GM10248 (cell line): ENCODE measurements at places on chromosomes 2 and 18.

DNA sequence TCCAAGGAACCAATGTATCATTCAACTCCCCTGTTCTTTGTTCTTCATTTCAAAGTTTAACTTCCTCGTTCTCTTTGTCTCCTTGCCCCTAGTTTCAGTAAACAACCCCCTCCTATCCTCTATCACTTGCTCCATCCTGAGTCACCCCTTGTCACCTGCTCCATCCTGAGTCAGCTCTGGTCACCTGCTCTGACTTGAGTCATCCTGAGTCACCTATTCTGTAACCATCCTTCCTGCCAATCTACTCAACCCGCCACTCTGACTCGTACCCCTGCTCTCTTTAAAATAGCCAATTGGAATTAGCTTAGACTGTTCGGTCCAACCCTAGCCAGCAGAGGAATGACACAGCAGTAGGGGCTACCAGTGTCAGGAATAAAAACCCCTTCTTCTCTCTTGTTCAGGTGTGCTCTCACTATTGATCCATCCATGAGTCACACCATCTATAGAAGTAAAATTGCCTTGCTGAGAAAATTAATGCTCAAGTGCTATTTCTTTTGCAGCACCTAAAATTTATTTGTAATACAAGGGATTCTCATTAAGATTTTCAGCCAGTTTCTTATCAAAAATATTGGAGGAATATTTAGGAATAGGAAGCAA is 326.8 kb downstream of the AKAIN1 start:
- DNase-seq = no peak

GRCh38 chr2:79876430-79876829 is 363.6 kb downstream of the CTNNA2 start:
- peak; percentile 18 for DNase-seq

GRCh38 chr18:35158728-35159450 is 81.9 kb upstream of the ZNF397 start:
- DNase-seq = no peak

DNA sequence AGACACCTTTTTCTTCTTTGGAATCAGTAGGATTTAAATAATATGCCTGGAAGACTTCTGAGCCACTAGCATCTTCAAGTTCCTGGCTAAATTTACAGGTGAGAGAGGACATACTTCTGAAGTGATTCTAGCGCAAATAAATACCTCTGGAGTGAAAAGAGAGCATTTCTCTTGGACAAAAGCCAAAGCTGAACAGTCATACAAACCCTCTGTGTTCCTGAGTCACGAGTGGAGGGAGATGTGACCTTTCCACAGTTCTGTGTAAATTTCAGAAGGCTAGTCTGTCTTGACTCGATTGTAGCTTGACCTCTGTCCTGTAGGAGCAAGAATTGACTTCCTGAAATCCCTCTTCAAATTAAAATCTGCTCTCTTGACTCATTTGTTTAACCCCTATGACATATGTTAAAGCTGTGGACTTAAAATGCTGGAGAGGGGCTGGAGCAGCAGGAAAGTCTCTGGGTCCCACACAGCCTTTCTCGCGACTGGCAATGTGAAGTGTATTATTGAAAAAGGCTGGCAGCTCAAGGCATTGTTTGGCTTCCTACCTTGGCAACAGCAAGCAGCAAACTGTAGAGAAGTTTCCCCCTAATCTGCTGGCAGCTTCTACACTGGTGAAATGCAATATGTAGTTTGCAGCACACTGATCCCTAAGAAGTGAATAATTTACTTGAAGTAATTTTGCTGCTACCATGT is 79.6 kb upstream of the GCFC2 start:
- no peak for DNase-seq

GRCh38 chr2:123648016-123648415 is 377.1 kb upstream of the CNTNAP5 start:
- no peak for DNase-seq

DNA sequence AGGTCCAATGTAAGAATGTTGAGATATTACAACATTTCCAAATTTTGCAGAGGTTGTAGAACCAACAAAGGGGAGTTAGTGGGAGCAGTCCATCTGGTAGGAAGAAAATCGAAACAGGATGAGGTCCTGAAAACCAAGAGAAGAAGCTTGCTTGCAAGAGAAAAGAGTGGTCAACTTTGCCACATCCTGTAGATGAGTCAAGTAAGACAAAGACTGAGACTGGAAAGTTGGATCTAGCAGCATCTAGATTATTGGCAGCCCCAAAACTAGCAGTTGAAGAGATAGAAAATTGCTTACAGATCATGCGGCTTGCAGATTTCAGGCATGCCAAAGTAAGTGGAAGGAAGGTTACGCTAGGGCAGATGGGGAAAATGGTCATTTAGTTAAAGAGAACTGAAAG is 378.9 kb downstream of the GRB14 start:
- DNase-seq = no peak

DNA sequence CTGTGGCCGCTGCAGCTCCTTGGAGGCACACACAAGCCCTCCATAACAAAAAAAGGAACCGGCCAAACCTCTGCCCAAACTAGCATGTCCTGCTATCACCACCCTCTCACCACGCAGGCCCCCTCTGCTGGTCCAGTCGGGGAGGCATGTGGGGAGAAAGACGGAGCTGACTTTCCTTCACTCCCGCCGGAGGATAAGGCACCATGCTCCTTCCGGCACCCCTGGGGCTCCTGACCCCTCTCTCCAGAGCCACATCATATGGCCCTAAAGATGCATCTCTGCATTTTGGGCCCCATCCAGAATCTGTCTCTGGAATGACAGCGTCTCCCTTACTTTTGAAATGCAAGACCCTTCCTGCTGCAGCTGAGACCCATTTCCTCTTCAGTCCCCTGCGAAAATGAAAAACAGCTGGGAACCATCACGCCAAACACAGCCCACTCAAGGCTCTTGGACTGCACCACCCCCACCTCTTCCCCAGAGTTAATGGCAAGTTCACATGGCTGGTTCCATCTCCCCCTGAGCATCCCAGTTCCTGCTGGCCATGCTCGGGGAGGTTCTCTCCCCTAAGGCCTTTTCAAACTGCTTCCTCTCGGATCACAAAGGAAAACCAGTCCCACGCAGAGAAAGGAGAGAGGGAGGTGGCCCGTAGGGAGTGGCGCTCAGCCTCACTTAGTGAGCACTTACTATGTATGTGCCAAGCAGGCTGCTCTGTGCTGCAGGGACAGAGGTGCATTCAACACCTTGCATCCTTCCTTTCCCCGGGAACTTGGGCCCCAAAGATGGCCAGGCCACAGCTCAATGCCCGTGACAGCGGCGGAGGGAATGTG is 35.2 kb upstream of the MLPH start:
- DNase-seq = no peak

DNA sequence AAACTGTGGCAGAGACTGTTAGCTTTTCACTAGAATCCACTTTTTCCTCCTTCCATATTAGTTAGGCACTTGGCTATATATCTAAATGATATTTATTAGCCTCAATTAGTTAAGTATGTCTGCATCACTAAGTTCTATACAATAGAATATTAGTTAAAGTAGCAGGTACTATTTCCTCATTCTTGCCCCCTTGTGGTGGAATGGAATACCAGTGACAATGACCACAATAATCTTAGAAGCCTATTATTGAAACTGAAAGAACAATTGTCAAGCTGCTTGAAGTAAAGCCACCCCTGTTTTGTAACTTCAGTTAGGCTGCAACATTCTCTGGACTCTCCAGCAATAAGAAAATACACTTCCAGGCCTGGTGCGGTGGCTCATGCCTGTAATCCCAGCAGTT is 476.3 kb upstream of the VWC2L start:
- DNase-seq = peak; percentile 56

DNA sequence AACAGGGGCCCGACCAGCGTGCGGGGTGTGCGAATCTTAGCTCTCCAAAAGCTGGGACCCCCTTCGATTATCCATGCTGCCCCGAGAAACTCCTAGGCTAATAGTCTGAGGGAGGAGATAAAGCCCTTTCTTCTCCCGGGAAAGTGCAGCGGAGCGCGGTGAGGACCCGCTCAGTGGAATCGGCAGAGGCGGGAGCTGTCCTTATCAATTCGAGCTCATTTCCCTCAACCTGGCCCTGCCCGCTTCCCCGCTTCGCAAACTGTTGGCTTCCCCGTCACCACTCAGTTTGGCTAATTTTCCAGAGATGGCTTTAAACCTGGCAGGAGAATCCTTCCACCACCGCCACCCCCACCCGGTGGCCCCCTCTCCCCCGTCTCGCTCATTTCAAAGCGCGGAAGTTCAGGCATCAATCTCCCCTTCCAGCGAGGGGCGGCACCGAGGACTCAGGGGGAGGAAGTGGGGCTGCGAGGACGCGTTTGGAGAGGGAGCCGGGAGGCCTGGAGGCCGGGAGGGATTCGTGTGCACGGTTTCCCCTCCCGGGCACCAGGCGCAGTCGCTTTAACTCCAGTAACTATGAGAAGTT is 1.6 kb downstream of the KLHL14 start:
- DNase-seq = peak; percentile 32

DNA sequence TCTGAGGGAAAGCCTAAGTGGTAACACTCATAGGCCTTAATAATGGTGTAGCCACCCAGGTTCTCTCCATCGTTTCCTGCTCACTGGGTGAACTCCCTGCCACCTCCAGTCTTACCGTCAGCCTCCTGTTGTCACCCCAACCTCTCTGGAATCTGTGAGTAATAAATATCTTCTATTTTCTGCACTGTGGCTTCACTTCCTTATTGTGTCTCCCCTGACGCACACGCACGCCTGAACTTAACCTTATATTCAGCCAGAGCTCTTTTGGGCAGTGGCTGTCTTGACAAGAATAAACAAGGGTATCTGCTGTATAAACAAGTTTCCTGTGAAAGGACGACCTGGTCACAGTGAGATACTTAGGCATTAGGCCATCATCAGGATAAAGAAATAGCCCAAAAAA is 467.2 kb downstream of the SPAG16 start:
- peak; percentile 57 for DNase-seq

DNA sequence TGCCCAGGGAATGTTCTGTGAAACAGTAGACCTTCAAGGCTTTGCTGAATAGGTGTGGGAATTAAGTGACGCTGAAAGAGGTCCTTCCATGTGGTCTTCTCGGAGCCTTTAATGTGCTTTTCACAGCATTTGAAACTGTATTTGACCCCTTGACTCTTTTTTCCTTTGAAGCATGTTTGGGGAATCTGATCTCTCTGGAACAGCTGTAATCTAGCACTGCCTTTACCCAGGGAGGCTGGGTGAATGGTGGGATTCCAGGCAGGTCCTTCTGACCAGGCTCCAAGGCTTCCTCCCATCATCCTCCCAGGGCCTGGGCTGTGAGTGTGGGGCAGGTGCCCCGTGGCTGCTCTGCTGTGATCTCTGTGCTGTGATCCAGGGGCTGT is 4.2 kb downstream of the ZAP70 start:
- no peak for DNase-seq

GRCh38 chr2:189709501-189710221 is 35.2 kb downstream of the ANKAR start:
- no peak for DNase-seq

DNA sequence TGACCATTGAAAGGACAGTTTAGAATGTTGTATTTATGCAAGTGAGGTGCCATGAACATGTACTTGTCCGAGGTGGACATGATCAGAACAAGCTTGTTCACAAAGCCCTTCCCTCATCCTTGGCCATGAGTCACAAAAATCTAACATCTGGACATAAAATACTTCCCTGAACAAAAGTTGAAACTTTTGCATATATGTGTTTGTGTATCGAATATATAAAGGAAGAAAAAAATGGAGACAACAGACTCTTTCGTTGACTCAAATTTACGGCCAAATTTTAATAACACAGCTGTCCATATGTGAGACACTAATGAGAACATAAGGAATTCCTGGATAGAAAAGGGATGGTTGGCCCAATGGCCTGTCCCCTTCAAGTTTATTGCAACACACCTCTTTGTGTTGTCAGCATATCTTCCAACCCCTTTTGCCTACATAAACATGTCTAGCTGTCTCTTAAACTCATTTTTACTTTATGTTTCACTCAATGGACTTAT is 19.4 kb upstream of the ZEB2 start:
- no peak for DNase-seq

DNA sequence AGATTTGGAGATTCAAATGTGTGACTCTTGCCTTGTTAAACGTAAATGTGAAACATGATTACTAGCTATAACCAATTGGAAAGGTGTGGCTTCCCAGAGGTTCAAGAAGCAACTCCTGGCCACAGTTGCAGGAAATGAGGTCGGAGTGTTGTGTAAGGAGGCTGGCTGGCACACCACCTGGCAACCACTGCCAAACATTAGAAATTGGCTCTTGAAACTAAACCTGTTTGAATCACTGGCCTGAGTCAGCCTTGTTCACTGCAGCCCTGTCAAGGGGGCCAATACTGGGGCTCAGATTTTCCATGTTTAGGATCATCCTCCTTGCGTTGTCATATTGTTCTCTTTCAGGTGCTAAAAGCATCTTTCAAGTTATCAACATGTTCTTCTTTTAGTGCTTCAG is 206.3 kb downstream of the ARL6IP6 start:
- no peak for DNase-seq

GRCh38 chr18:64380117-64380516 is 231.2 kb upstream of the LINC00305 start:
- peak; percentile 25 for DNase-seq

GRCh38 chr2:96737831-96738230 is 2.0 kb downstream of the LMAN2L start:
- no peak for DNase-seq

- no peak for DNase-seq
Observed at GRCh38 chr18:72727776-72728175, 140.0 kb downstream of the NETO1 start.

GRCh38 chr2:141899740-141900139 is 231.1 kb downstream of the LRP1B start:
- DNase-seq = no peak

DNA sequence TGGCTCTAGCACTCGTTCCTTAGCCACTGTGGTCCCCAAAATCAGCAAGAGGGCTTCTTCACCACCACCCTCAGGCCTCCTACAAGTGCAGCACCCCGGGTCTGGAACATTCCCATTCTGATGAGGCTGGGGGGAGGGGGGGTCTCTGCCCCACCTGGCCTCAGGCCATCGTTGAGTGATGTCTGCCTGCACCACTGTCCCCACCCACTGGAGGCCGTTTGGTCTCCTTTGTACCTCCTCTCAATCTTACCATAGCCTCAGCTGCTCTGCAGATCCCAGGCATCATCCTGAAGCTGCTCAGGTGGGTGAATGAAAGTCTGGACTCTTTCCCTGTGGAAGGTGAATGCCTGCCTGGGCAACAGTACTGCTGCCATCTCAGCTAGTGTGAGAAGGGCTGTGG is 42.3 kb downstream of the WDR75 start:
- DNase-seq = no peak

GRCh38 chr18:59448546-59448945 is 89.5 kb upstream of the LMAN1 start:
- DNase-seq = no peak

- DNase-seq = no peak
Observed at GRCh38 chr18:64183665-64184064, 34.8 kb upstream of the LINC00305 start.

DNA sequence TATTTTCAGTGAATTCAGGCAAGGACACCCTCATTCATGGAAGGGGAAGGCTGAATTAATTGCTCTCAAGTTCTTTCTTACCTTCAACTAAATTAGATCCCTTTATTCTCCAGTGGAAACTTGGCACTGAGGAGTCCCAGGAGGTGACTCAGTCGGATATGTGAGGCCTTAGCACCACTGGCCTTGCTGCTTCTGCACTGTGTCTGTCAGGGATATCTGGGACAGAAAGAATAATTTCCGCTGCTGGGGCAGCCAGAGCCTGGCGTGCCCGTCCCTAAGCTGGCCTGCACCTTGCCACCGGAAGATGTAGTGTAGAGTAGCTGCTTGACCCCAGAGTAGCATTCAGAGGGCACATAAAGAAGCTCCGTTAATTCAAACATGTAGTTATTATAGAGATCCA is 53.4 kb downstream of the LIMS1 start:
- no peak for DNase-seq

GRCh38 chr2:239663364-239663924 is 262.6 kb upstream of the HDAC4 start:
- no peak for DNase-seq

GRCh38 chr2:110948027-110948674 is 172.6 kb upstream of the BCL2L11 start:
- DNase-seq = no peak
